ENCODE measurements at places on chromosomes 7 and 10.

- no peak for DNase-seq
These were observed 170.6 kb downstream of the FZD1 start for GRCh38 chr7:91434836-91435235.

DNA sequence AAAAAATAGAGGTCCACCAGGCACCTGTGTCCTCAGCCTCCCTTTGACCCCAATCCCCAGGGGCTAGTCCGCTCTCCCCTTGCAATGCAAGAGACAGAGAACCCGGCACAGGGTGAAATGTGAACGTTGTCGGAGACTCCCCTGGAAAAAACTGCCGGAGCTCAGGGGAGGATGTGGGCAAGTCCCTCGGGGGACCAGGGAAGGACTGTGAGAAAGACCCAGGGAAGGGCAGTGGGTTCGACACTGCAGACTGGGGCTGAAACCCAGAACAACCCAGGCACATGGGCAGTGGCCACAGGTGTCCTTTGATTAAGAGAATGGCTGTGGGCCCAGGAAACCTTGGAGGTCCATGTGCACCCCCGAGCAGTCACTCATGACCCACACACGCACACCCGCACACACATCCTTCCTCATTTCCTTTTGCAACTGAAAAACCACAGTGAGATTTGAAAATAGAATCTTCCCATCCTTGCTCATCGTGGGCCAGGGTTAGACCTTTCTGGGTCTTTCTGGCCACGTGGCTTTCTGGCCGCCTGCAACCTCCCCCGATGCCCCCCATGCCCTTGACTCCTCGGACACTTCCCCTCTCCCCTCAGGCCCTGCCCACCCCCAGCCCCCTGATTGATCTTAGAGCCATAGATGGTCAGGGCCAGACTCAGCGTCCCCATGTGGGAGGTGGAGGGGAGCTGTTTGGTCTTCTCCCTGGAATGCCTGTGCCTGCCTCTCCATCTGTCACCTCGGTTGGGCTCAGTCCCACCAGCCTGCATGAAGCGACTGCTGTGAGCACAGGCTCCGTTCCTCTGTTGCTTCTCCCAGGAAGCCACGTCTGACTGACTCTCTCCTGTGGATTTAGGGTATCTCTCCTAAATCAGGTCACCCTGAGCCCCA is 7.9 kb downstream of the LAT2 start:
- DNase-seq = no peak

DNA sequence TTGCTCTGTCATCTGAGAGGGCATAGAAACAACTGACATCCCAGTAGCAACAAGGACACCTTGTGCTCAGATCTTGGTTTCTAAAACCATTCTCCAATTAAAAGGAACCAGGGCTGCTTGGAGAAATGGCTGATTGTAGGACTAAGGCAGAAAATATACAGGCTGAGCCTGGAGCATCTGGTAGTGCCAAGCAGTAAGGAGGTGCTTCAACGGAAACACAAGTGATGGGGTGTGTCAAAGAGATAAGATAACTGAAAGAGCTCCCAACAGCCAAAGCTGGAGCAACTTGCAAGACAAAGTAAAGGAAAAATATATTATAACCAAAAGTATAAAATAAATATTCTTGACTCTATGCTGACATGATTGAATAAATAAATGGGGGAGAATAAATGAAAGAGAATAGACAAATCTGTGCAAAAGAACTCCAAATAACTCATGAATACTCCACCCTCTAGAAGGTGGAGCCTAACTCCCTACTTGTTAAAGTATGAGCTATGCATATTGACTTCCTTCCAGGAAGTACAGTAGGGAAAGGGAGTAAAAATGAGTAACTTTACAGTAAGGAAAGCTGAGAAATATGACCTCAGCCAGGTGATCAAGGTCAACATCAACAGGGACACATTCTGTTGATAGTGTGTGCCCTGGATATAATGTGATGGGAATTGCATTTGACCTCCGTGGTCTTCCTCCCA is 162.4 kb downstream of the NOC3L start:
- DNase-seq = no peak

GRCh38 chr10:85448716-85449115 is 917.9 kb downstream of the GRID1 start:
- no peak for DNase-seq

DNA sequence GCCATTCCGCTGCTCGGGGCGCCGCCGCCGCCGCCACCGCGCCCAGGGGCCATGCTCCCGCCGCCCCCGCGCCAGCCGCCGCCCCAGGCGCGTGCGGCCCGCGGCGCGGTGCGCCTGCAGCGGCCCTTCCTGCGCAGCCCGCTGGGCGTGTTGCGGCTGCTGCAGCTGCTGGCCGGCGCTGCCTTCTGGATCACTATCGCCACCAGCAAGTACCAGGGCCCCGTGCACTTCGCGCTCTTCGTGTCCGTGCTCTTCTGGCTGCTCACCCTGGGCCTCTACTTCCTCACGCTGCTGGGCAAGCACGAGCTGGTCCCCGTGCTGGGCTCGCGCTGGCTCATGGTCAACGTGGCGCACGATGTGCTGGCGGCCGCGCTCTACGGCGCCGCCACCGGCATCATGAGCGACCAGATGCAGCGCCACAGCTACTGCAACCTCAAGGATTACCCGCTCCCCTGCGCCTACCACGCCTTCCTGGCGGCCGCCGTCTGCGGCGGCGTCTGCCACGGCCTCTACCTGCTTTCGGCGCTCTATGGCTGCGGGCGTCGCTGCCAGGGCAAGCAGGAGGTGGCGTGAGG is 383 bp downstream of the MARVELD1 start:
- DNase-seq = peak; percentile 43

- no peak for DNase-seq
These were observed 94.3 kb downstream of the IPMK start for GRCh38 chr10:58173391-58173790.

- no peak for DNase-seq
These were observed 16.3 kb downstream of the SLC13A1 start for GRCh38 chr7:123183431-123183830.

DNA sequence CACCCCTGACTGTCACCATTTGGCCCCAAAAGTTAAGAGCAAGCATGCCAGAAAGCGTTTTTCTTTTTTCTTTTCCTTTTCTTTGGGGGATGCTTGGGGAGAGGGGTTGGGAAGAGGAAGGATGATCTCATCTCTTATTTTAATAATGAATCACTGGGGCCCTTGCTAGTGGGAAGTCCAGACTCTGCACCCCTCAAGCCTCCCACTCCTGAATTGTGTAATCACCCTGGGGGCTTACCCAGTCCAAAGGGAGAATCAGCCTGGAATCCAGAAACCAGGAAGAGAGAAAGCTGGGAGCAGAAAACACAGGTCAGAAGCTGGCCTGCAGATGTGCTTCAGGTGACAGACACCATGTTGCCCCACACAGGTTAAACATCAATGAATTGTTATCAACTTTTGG is 14.7 kb upstream of the HABP2 start:
- no peak for DNase-seq

GRCh38 chr10:47381103-47381395 is 3.0 kb downstream of the ZNF488 start:
- DNase-seq = no peak

DNA sequence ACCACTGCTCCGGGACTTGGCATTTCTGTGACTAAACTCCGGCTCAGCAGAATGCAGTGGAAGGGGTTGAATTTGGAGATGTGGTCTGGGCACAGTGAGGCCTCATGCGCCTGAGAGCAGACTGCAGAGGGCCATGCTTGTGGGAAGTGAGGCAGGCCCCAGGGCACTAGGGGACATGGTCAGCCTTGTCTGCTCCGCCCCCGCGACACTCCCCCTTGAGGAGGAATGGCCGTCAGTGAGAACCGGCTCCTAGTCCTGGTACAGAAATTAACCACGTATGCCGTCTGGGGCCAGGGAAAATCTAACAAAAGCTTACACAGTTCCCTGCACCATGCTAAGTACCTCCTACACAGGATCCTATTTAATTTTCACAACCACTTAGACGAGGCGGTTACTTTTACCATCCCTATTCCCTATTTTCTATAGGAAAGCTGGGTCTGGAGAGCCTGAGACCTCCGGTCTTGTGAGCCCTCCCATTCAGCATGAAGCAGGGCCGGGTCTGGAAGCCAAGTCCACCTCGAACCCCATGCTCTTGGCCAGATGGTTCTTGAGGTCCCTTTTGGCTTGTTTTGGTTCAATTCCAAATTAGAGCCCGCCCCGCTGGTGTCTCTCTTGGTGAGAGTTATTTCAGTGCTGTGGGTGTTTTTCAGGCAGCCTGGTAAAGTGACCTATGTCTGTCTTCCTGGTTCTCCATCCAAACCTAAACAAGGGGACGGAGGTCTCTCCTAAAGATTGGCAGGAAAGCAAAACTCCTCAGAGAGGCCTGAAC is 87.7 kb upstream of the PITRM1 start:
- no peak for DNase-seq

DNA sequence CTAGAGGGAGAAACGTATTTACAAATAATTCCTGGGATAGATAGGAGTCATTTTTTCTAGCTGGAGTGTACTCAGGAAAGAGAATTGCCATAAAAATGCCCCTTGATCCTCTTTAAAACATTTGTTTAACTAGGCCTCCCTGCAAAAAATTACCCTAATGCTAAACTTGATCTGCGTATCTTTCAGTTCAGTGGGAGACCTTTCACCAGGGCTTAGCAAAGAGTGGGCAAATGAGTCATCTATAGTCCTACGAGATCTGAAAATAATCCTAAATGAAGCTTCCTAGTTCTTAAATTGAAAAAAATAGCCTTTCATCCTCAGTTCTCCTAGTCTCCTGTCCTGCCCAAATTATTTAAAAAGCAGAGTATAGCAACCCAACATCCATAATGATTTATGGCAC is 198.6 kb upstream of the FRMD4A start:
- DNase-seq = no peak

DNA sequence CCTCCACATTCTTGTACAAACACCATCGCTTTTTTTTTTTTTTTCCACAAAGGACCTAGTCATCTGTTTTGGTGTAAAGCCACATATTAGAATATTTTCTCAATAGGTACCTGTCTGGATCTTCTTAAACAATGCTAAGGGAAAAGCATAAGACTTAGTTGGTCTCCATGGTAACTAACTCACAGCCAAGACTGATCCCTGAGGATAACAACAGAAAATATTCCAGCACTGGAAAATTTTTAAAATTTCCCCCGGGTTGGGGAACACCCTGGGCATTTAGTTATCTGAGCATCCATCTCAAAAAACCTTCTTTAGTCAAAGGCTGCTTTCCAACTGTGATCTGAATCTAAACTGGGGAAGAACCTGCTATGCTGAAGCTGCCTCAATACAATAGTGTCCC is 43.7 kb upstream of the CCDC6 start:
- no peak for DNase-seq

DNA sequence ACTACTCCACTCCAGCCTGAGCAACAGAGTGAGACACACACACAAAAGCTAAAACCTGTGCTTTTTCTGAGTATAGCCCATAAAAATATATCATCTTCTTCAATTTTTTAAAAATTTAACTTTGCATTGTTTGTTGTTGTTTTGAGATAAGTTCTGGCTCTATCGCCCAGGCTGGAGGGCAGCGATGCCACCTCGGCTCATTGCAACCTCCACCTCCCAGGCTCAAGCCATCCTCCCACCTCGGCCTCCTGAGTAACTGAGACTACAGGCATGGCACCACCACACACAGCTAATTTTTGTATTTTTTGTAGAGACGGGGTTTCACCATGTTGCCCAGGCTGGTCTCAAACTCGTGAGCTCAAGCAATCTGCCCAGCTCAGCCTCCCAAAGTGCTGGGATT is 14.3 kb upstream of the TLX1 start:
- no peak for DNase-seq

- DNase-seq = no peak
These were observed 177.7 kb downstream of the CUX1 start for GRCh38 chr7:101995121-101995520.

GRCh38 chr7:27901028-27901760 is 161.2 kb downstream of the TAX1BP1 start:
- DNase-seq = peak; percentile 11

- no peak for DNase-seq
These were observed 197.5 kb downstream of the PTN start for GRCh38 chr7:137146012-137146455.

- no peak for DNase-seq
These were observed 37.2 kb downstream of the FRMD4A start for GRCh38 chr10:14293526-14293925.

DNA sequence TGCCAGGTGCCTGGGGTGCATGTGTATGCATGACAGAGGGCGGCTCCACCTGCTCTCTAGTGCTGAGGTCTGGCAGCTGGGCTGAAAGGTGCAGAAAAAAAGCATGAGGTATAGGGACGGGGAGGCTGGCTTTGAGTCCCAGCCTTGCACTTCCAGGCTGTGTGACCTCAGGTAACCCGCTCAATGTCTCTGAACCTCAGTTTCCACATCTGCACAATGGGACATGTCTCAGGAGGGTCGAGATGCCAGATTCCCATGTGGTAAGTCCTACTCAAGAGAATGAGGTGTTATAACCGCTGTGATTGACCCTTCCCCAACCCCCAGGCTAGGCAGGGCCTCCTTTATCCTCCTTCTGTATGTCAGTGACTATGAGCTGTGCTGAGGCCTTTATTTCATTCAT is 48.8 kb downstream of the ARHGAP22 start:
- DNase-seq = no peak

DNA sequence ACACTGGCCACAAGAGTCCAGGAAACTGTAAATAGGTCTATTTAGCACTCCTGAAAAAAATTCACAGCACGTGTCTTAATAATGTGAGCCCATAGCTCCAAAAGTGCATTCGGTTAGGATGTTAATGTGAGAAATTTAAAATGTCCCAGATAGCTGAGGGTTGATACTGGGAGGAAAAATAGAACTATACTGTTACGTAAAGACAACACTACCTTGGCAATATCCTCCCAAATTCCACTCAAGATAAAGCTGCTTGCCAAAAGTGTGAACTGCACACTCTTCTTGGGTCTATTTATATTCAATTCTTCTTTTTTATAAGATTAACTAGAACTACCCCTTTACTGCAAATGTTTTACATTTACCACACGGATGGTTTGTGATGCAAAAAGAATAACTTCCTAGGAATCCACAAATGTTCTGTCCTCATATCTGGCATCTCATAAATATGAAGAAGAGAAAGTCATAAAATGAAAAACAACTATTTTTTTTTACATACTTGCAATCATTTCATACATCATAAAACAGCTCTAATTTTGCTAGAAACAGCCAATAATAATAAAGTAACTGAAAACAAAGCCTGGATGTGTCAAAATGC is 10.4 kb downstream of the RAB11FIP2 start:
- DNase-seq = no peak

GRCh38 chr7:20700453-20701227 is 85.2 kb downstream of the ABCB5 start:
- no peak for DNase-seq

- no peak for DNase-seq
These were observed 156.5 kb upstream of the NPS start for GRCh38 chr10:127392351-127393235.

- DNase-seq = no peak
These were observed 287.4 kb upstream of the ZMIZ1 start for GRCh38 chr10:78781251-78781913.

GRCh38 chr7:78516450-78516849 is 717.9 kb downstream of the PHTF2 start:
- no peak for DNase-seq
